ENCODE measurements at places on chromosomes 3 and 15.

DNA sequence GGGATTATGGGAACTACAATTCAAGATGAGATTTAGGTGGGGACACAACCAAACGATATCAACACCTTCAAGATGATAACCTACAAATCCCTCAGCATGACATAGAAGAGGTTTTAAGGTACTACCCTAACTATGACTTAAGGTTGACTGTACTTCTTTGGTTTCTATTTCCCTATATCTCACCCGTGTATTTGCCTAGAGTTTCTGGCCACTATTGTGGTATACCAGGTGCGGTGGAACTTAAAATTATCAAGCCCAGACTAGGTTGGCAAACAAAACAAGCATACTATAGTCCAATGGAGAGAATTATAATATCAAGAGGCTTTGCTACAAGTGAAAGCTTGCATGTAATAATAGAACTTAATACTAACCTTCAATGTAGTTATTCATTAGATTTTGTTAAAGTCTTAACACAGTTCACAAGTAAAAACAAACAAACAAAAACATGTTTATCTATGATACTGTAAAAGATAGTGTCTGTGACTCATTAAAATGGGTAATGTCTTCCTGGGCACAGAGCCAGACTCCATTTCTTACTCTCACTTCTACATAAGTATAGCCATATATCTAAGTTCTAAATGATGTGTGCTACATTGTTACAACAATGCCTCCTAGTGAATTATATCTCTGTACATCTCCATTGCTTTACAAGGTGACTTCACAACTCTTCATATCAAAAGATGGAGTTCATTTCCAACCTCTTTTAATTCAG, 479.1 kb downstream of the ZBBX start:
- no peak for DNase-seq

- DNase-seq, result no peak
Measured at GRCh38 chr15:48374472-48374871, 43.2 kb downstream of the DUT start.

GRCh38 chr15:47203993-47204392, 513.3 kb upstream of the SEMA6D start:
- DNase-seq, result no peak

- DNase-seq, result no peak
Measured at GRCh38 chr3:108281670-108282069, 14.7 kb upstream of the HHLA2 start.

GRCh38 chr3:126613479-126614188, 41.3 kb downstream of the TXNRD3 start:
- no peak for DNase-seq

DNA sequence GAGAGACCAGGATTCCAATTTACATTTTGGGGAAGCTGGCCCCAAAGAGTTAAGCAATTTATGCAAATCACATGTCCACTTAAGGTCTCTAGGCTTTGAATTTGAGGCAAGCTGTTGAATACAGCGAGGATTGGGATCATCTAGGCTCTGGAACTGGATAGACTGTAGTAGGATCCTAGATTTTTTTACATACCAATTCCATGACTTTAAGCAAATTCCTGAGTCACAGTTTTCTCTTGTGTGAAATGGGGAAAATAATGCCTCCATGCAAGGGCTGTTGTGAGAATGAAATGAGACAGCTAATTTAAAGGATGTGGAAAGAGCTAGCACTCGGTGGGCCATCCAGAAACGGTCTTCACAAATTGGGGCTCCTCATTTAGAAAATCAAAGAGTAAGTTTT, 103.4 kb downstream of the MINAR1 start:
- DNase-seq, result no peak

DNA sequence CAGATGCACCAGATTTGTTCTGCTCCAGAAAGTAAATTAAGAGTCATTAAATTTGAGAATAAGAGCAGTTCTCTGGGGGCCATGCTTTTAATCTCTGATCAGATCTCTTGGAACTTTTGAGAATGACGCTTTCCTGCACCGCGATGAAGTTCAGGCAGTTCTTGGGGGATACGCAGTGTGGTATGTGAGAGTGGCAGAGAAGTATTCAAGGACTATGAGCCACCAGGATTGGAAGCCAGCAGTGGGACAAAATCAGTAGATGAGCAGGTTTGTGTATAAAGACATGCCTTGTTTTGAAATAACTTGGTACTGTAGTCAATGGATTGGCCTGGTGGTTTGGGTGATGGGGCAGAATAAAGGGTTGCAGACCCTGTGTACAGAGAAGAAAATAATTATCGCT, 483.6 kb downstream of the ERC2 start:
- no peak for DNase-seq

GRCh38 chr3:172138792-172139507, 99.6 kb downstream of the FNDC3B start:
- no peak for DNase-seq

GRCh38 chr3:12224181-12225147, 64.4 kb upstream of the PPARG start:
- DNase-seq, result no peak

GRCh38 chr3:15303216-15303615, 29.2 kb downstream of the SH3BP5 start:
- no peak for DNase-seq

DNA sequence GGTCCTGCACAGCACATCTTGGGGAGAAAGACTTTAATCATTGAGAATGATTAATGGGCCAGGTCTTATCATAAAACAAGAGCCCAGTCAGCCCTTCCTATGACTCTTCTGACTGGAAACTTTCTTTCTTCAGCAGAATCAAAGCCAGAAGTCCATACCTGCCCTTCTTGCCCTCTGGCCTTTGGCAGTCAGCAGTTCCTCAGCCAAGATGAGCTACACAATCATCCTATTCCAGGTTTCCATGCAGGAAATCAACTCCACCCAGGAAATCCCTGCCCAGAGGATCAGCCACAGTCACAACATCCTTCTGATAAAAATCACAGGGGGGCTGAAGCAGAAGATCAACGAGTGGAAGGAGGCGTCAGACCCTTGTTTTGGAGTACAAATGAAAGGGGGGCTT, 26.9 kb downstream of the ZNF589 start:
- DNase-seq, result no peak

DNA sequence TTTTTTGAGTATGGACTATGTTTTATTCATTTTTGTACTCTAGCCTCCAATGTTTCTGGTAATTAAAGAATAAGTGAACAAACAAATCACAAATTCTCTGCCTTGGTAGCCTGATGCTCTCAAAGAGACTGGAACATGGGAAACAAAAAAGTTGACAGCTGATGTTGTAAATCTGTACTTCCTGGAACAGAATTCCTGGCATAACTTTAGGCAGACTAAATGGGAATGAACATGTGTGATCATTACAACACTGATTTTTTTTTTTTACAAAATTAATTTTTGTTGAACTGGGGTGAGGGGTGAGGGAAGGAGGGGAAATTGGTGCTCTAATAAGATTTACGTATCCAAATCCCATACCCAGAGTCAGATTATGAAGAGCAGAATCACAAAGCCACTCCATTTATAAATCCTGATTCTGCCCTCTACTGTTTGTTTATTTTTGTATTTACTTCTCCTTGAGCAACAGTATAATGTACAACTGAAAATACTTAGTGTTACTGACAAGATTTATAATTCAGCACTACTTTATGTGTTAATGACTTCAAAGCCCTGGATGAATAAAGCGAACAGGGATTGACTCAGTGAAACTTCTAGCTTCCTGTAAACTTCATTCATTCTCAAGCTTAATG, 165.0 kb downstream of the FRMD5 start:
- peak; percentile 24 for DNase-seq

- DNase-seq, result no peak
Measured at GRCh38 chr3:160480931-160481330, 31.3 kb upstream of the TRIM59 start.

- DNase-seq, result no peak
Measured at GRCh38 chr3:24047513-24047912, 102.4 kb downstream of the NR1D2 start.

All from lung (tissue), 17 donors.